Suppressor macrophage (primary cell): ENCODE measurements at places on chromosomes 16 and 17.

DNA sequence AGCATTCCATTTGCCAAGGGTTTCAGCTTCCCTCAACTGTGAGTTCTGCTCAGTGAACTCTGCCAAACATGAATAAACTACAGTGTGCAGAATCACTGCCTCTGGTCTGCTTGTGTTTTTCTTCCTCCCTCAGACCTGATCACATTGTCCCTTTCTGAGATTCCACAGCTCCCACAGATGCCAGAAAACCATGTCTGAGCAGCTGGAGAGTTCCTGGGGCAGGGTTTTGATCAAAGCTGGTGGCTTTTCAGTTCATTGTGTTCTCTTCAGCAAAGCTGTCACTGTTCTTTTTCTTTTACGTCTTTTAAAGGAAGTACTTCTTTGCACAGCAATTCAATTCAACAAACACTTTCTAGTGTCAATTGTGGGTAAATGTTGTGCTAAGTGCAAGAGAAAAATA lies 555.8 kb downstream of the RBFOX1 start:
- DNase-seq = no peak

- DNase-seq = no peak
These were observed 95.4 kb upstream of the CBX4 start for GRCh38 chr17:79934653-79934970.

DNA sequence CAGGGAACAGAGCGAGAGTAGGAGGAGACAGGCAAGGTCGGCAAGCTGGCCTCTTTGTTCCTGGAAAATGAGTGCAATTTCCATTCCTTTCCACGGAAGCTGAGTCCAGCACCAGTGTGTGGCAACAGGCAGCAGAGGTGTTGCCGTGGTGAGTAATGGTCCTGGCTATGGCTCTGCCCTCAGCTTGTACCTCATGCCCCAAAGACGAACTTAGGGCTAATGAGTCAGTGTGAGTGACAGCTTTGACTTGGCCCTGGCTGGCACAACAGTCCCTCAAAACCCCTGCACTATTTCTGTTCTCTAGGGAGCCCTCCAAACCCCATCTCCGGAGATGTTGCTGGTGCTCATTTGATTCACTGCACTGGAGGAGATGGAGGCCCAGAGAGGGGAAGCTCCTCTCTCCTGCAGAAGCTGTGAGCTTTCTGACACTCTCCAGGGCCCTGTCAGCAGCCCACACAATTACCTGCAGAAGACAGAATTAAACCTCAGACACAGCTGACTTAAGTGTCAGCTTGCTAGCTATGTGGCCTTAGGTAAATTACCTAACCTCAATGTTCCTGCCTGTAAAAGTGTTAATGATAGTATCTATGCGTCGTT lies 129.9 kb downstream of the TMEM132E start:
- DNase-seq = no peak

GRCh38 chr16:11757671-11758545 lies 15.3 kb upstream of the TXNDC11 start:
- DNase-seq = no peak

GRCh38 chr16:86608301-86608747 lies 30.0 kb downstream of the FOXL1 start:
- no peak for DNase-seq

- DNase-seq = peak; percentile 32
These were observed 2.8 kb downstream of the RBFOX3 start for GRCh38 chr17:79607940-79608623.

GRCh38 chr16:27242868-27243590 lies 25.5 kb downstream of the NSMCE1 start:
- peak; percentile 96 for DNase-seq

DNA sequence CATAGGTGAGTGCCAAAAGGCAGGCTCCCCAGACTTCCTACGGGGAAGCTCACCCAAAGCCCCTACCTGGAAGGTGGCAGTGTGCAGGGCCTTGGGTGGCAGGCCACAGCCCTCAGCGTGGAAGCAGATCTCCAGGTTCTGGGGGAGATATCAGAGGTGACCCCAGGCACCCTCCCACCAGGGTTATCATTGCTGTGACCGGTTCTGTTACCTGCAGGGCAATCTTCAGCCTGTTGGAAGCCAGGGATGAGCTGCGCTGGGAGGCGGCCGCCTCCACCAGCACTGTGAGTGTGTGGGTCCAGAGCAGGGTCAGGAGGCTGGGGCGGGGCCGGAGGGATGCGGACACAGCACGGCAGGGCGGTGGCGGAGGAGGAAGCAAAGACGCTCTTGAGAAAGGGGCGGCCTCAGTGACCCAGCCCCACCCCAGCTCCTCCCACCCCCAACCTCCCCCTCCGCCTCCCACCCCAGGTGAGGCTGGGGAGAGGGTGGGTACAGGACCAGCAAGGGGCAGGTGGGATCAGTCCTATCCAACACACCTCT lies 13.1 kb downstream of the UNC13D start:
- peak; percentile 35 for DNase-seq

GRCh38 chr16:48300391-48300856 lies 53.1 kb upstream of the ABCC11 start:
- DNase-seq = no peak
